Aorta (tissue), 5 donors: ENCODE measurements at places on chromosomes 5 and 9. TPM values are rescaled to one million over a fixed set of nuclear protein-coding genes. Genes with fewer than 3 reads are reported as not detected.

GRCh38 chr5:179152941-179153340 lies 92.8 kb downstream of the ZNF354C start:
- DNase-seq, result no peak
- H3K27ac ChIP-seq, result no peak overlapping the region
- H3K4me1 ChIP-seq, result no peaks in the 10 kb centered on the region
- no peaks in the 10 kb centered on the region for H3K27me3 ChIP-seq
- no peak overlapping the region for H3K4me3 ChIP-seq

DNA sequence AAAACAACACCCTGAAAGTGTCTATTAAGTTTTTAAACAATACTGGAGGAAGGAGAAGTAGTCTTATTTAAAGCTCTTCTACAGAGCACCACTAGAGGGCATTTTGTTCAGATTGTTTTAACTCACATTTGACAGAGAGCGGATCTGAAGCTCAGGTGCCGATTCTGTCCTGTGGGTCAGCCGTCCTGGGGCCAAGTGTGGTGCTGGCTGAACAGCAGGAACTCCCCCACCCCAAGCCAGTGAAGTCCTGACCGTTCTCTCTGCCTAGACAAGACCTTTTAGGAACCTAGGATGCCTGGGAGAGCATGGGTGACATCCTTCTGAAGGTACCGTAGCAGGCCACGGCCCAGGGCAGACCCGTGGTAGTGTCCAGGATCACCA lies 3.9 kb downstream of the EXOC3 start:
- H3K36me3 ChIP-seq, result peaks cover 8% of the 10 kb centered on the region
- no peaks in the 10 kb centered on the region for H3K27me3 ChIP-seq

DNA sequence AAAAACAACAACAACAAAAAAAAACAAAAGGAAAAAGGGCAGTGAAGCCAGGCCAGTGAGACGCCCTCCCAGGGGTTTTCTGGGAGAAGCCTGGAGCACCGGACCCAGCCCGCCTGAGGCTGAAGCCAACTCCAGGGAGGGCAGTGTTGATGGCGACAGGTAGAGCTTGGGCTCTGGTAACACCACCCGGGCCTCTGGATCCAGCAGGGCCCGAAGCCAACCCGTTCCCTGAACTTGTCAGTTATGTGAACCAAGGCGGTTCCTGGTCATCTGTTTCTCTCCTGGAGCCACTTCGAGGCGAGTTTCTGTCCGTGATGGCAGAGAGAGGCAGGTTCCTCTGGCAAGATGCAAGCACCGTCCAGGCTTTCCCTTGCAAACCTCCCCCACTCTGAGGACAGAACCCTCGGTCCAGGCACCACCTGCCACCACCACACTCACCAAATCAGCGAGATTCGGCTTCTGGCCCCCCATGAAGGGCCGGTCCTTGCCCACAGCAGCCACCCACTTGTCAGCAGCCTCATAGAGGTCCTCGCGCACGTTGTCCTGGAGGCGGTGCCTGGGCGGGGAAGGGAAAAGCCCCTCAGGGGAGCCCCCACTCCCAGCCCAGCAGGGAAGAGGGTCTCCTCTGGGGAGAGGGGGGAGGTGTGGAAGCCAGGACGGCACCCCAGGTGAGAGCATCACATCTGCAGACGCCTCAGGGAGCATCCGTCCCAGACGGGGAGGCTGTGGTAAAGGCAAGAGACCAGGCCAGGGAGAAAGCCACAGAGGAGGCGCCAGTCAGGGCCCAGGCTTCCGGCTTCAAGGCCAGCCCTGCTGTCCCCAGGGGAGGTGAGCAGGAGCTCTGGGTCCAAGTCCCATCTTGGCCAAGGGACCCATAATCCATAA lies 5.4 kb downstream of the PTGES2 start:
- H3K4me3 ChIP-seq, result no peak overlapping the region
- H3K4me1 ChIP-seq, result no peaks in the 10 kb centered on the region
- peak; percentile 37 for DNase-seq
- H3K36me3 ChIP-seq, result no peaks in the 10 kb centered on the region
- no peak overlapping the region for H3K27ac ChIP-seq

The FOXD4 gene
- 0.27 TPM for total RNA-seq

- no peak for DNase-seq
- no peak overlapping the region for H3K4me3 ChIP-seq
- no peaks in the 10 kb centered on the region for H3K36me3 ChIP-seq
- peaks cover 10% of the 10 kb centered on the region for H3K4me1 ChIP-seq
Measured at GRCh38 chr5:158953929-158954534, 145.7 kb downstream of the EBF1 start.

GRCh38 chr9:37939575-37940095 lies 35.7 kb upstream of the SLC25A51 start:
- H3K4me3 ChIP-seq, result no peak overlapping the region
- no peak overlapping the region for H3K27ac ChIP-seq
- peaks cover 5% of the 10 kb centered on the region for H3K4me1 ChIP-seq
- no peak for DNase-seq
- H3K27me3 ChIP-seq, result no peaks in the 10 kb centered on the region
- H3K36me3 ChIP-seq, result no peaks in the 10 kb centered on the region

The CRB2 gene
- not detected for total RNA-seq

- H3K27ac ChIP-seq, result peak overlapping the region; percentile 43
- no peaks in the 10 kb centered on the region for H3K4me1 ChIP-seq
- no peak for DNase-seq
- peaks cover 3% of the 10 kb centered on the region for H3K36me3 ChIP-seq
- H3K4me3 ChIP-seq, result peak overlapping the region; percentile 73
Measured at GRCh38 chr5:74767579-74767913, 497 bp downstream of the NSA2 start.

The SLC36A3 gene
- not detected for total RNA-seq

GRCh38 chr5:151740336-151740942 lies 18.0 kb downstream of the ATOX1 start:
- H3K27ac ChIP-seq, result peak overlapping the region; percentile 73
- no peak overlapping the region for H3K4me3 ChIP-seq
- no peaks in the 10 kb centered on the region for H3K36me3 ChIP-seq
- no peaks in the 10 kb centered on the region for H3K27me3 ChIP-seq
- peak; percentile 89 for DNase-seq

The GHR gene
- total RNA-seq, result 17.1 TPM

DNA sequence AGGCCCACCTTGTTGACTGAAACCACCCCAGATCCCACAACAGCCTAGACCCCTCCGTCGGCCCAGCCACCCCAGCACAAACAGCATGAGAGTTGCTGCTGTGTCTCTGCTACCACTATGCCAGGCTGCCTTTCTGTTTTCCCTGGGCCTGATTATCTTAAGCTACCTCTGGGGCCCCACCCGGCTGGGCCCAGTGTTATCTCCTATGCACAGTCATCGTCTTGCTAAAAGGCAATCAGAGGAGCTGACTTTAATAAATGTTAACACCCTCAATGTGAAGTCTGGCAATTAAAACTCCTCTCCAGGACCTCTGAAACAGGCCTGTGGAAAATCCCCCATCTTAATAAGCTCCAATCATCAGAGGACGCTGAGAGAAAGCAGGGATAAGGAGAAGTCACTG lies 144.9 kb downstream of the FAM114A2 start:
- H3K36me3 ChIP-seq, result no peaks in the 10 kb centered on the region
- no peak for DNase-seq
- H3K4me1 ChIP-seq, result peaks cover 6% of the 10 kb centered on the region
- H3K27ac ChIP-seq, result no peak overlapping the region

DNA sequence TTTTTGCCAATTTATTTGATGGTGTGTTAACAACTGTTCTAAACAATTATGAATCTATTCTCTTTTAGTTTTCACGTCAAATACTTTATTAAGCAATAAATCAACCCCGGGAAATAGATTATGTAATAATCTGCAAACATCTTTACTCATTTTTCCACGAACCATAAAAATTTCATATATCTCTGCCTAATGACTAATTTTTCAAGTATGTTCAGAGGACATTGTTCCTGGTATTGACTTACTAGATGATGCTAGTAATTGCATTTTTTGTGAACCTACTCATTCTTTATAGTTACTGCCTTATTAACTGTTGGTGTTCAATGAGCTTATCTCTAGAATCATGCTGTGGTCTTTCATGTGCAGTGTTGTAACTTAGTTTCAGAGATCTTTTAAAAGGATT lies 41.0 kb upstream of the FBN2 start:
- H3K27me3 ChIP-seq, result no peaks in the 10 kb centered on the region
- no peak overlapping the region for H3K27ac ChIP-seq
- no peaks in the 10 kb centered on the region for H3K36me3 ChIP-seq

- peaks cover 8% of the 10 kb centered on the region for H3K36me3 ChIP-seq
- H3K27ac ChIP-seq, result no peak overlapping the region
- no peaks in the 10 kb centered on the region for H3K4me1 ChIP-seq
- H3K4me3 ChIP-seq, result no peak overlapping the region
- H3K27me3 ChIP-seq, result no peaks in the 10 kb centered on the region
Measured at GRCh38 chr9:83651558-83651957, 28.6 kb downstream of the IDNK start.

GRCh38 chr5:93789173-93790067 lies 48.0 kb upstream of the POU5F2 start:
- H3K27me3 ChIP-seq, result no peaks in the 10 kb centered on the region
- H3K4me3 ChIP-seq, result no peak overlapping the region
- H3K36me3 ChIP-seq, result peaks cover under 1% of the 10 kb centered on the region
- H3K27ac ChIP-seq, result no peak overlapping the region
- no peaks in the 10 kb centered on the region for H3K4me1 ChIP-seq

DNA sequence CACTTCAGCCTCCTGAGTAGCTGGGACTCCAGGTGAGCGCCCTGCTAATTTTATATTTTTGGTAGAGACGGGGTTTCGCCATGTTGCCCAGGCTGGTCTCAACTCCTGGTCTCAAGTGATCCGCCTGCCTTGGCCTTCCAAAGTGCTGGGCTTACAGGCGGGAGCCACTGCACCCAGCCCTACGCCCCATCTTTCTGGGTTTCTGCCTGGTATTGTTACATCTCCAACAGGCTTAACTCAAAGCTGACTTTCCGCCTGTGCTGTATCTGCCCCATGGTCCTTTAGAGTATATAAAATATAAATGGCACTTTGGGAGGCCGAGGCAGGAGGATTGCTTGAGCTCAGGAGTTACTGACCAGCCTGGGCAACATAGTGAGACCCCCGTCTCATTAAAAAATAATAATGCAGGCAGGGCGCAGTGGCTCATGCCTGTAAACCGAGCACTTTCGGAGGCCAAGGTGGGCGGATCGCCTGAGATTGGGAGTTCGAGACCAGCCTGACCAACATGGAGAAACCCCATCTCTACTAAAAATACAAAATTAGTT lies 36.5 kb upstream of the GLDC start:
- peak overlapping the region; percentile 88 for H3K27ac ChIP-seq
- H3K27me3 ChIP-seq, result no peaks in the 10 kb centered on the region
- H3K36me3 ChIP-seq, result no peaks in the 10 kb centered on the region
- DNase-seq, result no peak
- no peaks in the 10 kb centered on the region for H3K4me1 ChIP-seq

- no peaks in the 10 kb centered on the region for H3K27me3 ChIP-seq
- no peaks in the 10 kb centered on the region for H3K4me1 ChIP-seq
- DNase-seq, result no peak
- H3K36me3 ChIP-seq, result no peaks in the 10 kb centered on the region
Measured at GRCh38 chr5:558871-559503, 34.7 kb upstream of the SLC9A3 start.

The UCK1 gene
- 24.5 TPM for total RNA-seq

The NR2F1 gene
- total RNA-seq, result 10.0 TPM

- no peak overlapping the region for H3K27ac ChIP-seq
- H3K4me3 ChIP-seq, result no peak overlapping the region
- H3K36me3 ChIP-seq, result no peaks in the 10 kb centered on the region
- no peaks in the 10 kb centered on the region for H3K4me1 ChIP-seq
- no peaks in the 10 kb centered on the region for H3K27me3 ChIP-seq
Measured at GRCh38 chr9:108049026-108049607, 559.5 kb upstream of the KLF4 start.

GRCh38 chr9:34451545-34451944 lies 6.8 kb downstream of the FAM219A start:
- H3K27me3 ChIP-seq, result no peaks in the 10 kb centered on the region
- H3K4me3 ChIP-seq, result no peak overlapping the region
- H3K27ac ChIP-seq, result no peak overlapping the region
- peaks cover 2% of the 10 kb centered on the region for H3K4me1 ChIP-seq
- H3K36me3 ChIP-seq, result no peaks in the 10 kb centered on the region

DNA sequence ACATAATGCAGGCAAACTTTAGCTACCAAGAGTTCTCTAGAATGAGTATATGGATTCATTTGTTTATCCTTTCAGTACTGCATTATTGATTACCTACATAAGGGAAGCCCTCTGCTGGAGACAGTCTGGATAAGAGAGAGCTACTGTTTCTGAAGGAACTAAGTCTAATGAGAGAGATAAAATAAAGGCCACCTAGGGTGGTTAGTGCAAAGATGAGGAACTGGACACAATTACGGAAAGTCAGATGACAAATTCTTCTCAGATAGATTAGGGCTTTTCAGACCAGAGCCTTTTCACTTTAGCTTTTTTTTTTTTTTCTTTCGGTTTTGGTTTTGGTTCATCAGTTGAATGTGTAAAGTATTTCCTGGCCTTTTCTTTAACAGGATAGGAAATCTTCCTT lies 31.3 kb downstream of the ISOC1 start:
- H3K4me3 ChIP-seq, result no peak overlapping the region
- H3K36me3 ChIP-seq, result no peaks in the 10 kb centered on the region
- H3K27ac ChIP-seq, result no peak overlapping the region
- DNase-seq, result no peak
- no peaks in the 10 kb centered on the region for H3K4me1 ChIP-seq

GRCh38 chr5:109725135-109725534 lies 35.4 kb downstream of the MAN2A1 start:
- no peak overlapping the region for H3K4me3 ChIP-seq
- H3K36me3 ChIP-seq, result no peaks in the 10 kb centered on the region
- H3K4me1 ChIP-seq, result no peaks in the 10 kb centered on the region
- DNase-seq, result no peak
- no peaks in the 10 kb centered on the region for H3K27me3 ChIP-seq

GRCh38 chr5:166281433-166281832 lies 2010.0 kb upstream of the WWC1 start:
- H3K27ac ChIP-seq, result no peak overlapping the region
- no peaks in the 10 kb centered on the region for H3K4me1 ChIP-seq
- no peak for DNase-seq
- no peaks in the 10 kb centered on the region for H3K36me3 ChIP-seq

DNA sequence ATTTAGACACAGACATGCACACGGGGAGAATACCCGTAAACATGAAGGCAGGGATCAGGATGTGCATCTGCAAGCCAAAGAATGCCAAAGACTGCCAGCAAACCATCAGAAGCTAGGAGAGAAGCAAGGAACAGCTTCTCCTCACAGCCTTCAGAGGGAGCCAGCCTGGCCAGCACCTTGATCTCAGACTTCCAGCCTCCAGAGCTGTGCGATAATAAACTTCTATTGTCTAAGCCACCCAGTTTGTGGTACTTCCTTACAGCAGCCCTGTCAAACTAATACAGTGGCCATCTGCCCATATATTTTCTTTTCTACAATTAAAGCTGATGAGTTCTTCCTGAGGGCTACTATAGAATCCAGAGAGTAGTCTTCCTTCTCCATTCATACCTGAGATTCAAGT lies 135.0 kb downstream of the SNCAIP start:
- no peaks in the 10 kb centered on the region for H3K27me3 ChIP-seq
- H3K27ac ChIP-seq, result no peak overlapping the region
- peaks cover 5% of the 10 kb centered on the region for H3K36me3 ChIP-seq

- H3K4me1 ChIP-seq, result no peaks in the 10 kb centered on the region
- peaks cover 1% of the 10 kb centered on the region for H3K36me3 ChIP-seq
- H3K4me3 ChIP-seq, result no peak overlapping the region
- no peak for DNase-seq
- no peak overlapping the region for H3K27ac ChIP-seq
Measured at GRCh38 chr5:126866851-126867636, 90.1 kb downstream of the LMNB1 start.
